Substantia nigra (tissue), 51 donors: ENCODE measurements at places on chromosomes 12 and 14.

DNA sequence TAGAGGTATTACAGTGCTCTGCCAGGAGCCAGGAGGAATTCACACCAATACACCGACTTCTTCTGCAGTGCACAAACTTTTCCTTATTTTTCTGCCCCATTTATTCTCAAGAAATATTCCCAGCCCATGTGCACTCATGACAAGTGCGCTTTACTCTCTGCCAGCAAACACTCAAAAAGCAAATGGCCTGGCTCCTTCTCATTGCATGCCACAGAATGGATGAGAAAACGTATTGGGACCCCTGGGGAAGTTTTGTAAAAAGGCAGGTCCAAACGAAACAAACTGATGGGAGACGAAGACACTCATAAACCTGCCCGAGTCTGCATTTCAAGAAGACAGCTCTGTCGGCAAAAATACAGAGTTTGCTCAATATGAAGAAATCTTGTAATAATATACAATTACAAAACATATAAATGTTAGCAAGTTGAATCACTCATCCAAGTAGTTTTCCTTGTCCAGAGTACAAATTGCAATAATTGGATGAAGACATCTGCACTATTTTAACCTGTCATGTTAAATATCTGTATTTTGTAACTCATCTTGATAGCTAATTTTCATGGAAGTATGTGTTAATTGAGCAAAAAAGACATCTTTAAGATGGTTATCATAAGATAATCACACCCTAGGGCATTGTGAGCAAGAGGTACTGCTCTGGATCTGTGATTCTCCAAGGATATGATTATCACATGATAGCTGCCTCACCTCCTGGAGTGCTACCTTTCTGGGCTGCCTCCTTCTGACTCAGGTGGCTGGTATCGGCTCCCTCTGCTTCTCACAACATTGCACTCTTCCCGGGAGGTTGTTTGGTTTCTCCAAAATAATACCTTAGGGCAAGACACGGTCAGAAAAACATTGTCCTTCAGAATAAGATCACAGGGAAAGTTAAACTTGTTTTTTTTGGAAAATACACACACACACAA, 260.8 kb upstream of the G2E3 start:
- DNase-seq: no peak

DNA sequence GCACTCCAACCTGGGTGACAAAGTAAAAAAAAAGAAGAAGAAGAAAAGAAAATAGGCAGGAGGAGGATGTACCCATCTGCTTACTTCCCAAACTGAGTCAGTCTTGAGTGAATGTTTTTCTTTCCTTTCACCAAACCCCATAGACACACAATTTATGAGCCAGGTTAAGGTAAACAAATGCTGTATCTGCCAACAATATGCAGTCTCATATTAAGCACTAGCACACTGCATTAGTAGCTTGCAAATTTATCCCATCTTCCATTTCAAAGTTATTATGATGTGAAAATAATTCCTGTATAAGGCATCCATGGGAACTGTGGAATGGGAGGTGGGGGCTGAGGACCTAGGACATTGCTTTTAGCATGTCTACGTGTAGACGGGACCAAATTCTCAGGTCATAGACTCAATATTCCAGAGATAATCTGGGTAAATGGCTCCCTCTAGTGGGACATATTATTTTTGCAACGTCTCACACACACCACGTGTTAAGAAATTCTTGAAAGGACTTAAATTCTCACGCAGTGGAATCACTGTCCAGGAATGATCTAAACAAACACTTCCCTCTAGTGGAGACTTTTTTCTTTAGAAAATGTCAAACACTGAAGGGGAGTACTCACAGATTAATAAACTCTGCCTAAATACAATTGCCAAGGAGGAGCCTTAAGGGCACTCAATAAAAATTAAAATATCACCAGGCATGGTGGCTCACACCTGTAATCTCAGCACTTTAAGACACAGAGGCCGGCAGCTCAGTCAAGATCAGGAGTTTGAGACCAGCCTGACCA, 17.1 kb upstream of the OR10P1 start:
- DNase-seq: no peak

DNA sequence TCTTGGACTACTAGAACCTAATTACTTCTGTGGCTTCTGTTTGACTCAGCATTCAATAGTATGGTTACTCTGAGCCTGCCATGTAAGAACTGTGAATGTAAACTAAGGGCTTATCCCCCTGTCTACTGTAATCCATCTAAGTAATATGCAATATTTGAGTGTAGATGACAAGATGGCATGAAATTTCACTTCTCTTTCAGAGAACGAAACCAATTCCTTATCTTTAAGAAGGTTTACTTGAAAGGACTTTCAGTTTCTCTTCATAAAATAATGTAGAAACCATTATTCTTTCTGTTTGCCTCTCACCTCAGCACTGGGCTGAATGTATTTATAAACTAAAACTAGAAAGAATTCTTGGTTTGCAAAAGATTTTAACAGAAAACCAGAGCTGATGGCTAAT, 60.4 kb upstream of the ARID2 start:
- no peak for DNase-seq

GRCh38 chr12:2860170-2860569, 3.3 kb upstream of the TEX52 start:
- DNase-seq: no peak

GRCh38 chr12:102816816-102817434, 100.1 kb downstream of the PAH start:
- no peak for DNase-seq

- DNase-seq: no peak
Observed at GRCh38 chr12:47214771-47215170, 135.0 kb upstream of the AMIGO2 start.

DNA sequence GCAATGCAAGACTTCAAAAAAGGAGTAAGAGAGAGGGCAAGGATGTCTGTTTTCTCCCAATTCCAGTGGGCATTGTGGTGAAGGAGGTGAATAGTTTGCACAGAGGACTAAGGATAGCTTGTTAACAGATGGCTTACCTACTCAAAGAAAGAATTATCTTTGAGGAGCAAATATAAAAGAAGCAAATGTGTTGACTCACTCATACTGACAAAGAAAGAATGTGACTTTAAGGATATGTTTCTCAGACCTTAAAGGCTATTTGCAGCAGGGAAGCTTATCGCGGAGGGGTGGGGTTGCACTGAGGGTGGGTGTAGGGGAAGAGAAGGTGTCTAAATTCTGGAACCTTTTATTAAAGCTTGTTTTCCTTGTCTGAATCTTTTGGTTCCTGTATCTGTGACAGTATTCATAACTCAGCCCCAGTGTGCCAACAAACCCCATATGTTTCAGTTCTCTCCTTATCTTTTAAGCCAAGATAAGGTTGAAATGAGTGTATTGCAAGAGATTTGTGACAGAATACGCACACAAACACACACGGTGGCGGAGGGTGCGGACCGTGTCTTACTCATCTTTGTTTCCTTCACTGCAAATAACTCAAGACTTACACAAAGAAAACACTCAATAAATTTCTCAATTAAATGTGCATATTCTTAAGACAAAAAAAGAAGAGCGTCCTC, 146.4 kb upstream of the ARID2 start:
- DNase-seq: no peak

DNA sequence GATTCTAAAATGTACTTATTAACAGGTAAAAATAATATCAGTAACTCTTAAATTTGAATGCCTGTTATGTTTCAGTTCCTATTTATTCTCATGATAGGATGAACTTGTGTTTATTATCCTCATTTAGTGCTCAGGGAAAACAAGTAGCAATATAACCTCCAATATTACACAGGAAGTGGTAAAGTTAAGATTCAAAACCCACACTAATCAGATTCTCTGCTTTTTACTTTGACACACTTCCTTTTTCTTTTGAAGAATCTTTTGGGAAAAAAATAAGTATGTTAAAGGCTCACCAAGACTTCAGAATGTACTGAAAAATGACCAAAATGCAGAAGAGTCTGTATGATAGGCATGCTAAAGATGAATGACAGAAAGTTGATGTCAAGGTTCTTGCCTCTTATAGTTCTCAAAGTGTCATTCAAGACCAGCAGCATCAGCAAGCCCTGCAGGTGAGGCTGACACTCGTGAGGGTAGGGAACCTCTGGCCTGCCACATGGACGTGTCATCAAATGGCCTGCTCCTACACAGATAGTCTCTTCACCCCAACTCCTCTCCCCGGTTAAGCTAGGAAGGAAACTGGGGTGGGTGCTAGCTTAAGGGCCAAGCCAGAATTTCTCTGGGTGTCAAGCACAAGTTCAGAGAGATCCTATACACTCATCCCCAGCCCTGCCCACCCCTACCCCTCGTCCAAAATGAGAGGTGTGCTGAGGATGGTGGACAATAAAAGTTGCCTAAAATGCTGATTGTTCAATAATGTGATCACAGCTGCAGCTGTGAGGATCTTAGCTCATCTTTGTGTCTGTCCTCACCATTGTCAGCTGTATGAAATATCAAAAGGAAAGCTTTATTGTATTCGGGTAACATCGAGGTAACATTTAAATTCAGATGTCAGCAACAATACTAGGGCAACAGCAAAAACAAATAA, 6.3 kb downstream of the TBPL2 start:
- DNase-seq: no peak

- DNase-seq: no peak
Observed at GRCh38 chr14:56648508-56649301, 69.1 kb downstream of the TMEM260 start.

- no peak for DNase-seq
Observed at GRCh38 chr12:50887191-50887590, 44.5 kb downstream of the TMPRSS12 start.

DNA sequence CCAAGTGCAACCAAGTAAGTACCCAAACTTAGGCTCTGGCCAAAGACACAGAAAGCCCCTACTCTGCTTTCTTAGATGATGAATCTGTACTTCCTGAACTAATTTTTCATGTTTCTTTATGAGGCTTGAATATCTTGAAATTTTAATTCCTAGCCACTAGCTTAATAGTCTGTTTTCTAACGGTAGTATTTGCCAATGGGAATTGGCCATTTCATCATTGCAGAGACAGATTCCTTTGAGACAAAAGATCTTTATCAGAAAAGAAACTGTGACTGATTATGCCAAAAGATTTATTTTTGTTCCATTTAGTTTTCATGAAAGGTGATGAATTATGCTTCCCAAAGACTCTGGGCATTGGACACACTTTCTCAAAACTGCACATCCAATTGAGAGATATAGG, 48.7 kb downstream of the DAD1 start:
- DNase-seq: no peak

DNA sequence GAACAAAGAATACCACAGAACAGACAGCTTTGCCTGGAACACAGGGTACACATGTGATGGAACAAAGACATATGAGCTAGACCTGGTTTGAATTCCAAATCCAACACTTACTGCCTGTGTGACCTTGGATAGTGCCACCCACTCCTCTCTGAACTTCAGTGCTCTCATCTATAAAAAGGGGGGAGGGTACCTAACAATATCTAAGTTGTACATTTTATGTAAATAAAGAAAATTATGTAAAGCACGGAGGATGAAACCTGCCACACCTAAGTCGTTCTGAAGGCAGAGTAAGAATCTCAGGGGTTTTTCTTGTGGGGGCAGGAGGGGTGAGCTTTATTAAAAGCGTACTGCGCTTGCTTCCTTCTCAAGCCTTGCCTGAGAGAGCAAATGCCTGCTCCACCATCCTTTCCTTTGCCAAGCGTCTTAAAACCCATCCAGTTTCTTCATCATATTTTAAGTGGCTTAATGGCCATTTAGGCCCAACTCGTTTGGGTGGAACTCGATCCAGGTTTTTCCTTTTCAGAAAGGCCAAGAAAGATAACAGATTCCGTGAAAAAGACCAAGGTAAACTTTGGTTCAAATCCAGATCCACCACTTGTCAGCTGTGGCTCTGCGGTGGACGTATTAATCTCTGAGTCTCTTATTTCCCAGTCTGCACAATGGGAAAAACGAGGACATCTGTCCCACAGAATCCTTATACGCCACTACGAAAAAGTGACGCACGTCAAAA, 946 bp downstream of the DDX24 start:
- no peak for DNase-seq

GRCh38 chr12:110180591-110181005, 56.4 kb downstream of the IFT81 start:
- DNase-seq: no peak

DNA sequence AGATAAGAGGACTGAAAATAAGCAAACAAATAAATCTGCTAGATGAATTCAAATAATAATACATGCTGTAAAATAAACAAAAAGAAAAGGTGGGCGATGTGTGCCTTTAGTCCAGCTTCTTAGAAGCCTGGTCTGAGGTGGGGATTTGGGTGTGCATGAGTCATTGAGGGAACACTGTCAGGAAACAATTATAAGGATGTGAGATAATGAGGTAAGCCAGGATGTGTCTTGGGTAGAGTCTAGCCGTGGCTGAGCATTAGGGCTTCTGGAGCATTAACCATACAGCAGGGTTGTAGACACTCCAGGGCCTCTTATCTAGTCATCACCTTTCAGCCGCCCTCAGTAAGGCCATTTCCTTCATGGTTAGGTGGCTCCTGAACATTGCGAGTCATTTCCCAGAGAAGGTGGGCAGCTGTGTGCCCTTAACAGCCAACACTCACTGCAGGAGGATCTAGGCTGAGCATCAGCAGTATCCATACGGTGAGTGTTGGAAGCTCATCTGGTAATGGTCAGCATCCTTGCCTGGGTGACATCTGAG, 405.6 kb downstream of the GLT1D1 start:
- no peak for DNase-seq

- DNase-seq: no peak
Observed at GRCh38 chr14:85813040-85813439, 283.1 kb downstream of the FLRT2 start.

DNA sequence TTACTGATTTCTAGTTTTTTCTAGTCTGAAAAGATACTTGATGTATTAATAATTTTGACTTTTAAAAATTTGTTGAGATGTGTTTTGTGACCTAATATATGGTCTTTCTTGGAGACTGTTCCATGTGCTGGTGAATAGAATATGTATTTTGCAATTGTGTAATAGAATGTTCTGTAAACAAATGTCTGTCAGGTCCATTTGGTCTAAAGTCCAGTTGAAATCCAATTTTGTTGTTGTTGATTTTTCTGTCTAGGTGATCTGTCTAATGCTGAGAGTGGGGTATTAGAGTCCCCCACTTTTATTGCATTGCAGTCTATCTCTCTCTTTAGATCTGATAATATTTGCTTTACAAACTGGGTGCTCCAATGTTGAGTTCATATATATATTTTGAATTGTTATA, 175.8 kb downstream of the RPAP3 start:
- DNase-seq: no peak

DNA sequence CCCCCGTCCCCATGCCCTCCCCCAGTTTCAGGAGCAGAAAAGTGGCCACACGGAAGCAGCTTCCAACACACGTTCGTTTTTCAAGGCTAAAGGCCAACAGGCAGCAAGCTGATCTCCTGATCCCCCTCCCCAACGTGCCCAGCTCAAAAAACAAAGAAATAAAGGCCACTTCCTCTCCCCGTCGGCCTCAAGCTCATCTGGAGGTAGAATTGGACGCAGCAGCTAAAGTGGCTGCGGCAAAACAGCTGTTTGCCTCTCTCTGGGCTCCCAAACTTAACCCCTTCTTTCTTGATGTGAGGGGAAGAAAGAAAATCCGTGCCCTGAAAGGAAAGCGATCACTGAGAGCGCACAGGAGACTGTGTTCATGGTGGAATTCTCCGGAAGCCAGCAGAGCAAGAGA, 66.3 kb downstream of the SCARB1 start:
- DNase-seq: no peak

- DNase-seq: no peak
Observed at GRCh38 chr14:101736585-101736984, 24.9 kb upstream of the PPP2R5C start.
